ENCODE measurements at places on chromosomes 7 and 10.

DNA sequence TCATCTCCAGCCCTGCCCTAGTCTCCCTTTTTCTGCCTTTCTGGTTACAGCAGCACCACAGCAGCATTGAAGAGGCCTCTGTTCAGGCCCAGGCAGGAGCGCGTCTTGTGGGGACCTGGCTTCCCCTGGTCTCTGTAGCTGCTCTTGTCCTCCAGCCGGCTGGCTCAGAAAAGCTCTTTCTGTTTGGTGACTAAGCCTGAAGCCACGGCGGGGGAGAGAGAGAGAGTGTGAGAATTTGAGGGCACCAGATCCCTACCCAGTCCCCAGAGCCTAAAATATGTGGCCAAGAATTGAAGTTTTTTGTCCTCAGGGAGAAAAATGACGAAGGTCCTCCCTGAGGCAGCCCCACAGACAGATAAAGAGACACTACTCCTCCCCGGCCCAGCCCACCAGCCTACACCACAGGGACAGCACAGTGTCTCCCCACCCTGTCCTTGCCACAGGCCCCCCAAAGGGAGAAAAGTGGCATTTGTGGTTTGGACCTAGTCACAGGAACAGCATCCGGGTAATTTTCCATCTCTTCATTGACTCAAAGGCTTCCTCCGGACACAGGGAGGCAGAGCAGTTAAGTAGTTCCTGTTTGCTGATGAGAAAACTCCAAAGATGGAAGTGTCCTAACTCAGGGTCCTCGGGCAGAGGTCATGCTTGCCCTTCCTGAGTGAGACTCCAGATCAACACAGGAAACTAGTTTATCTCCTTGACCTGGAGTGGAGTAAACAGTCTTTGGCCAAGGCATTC lies 13.3 kb upstream of the FAM180A start:
- no peak for DNase-seq

- no peak for DNase-seq
Measured at GRCh38 chr7:37707754-37708485, 24.4 kb downstream of the GPR141 start.

GRCh38 chr7:67589183-67589582 lies 592.5 kb downstream of the TYW1 start:
- no peak for DNase-seq

- DNase-seq = no peak
Measured at GRCh38 chr10:89556600-89556999, 21.2 kb upstream of the SLC16A12 start.

DNA sequence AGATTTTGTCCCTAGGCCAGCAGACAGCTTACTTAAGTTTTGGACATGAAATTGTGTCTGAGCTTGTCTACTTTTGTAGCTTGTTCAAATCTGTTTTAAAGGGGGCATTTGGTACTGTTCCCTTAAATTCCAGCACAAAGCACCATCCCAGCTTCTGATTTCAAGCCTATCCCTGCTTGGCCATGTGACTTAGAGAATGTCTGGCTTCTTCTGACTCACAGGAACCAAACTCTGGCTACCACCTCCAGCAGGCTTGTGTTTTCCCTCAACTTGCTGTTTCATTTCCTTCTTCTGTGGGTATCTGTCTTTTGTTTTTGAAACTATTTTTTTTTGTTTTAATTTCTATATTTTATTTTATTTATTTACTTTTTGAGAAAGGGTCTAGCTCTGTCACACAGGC lies 97.9 kb upstream of the FZD8 start:
- no peak for DNase-seq

- no peak for DNase-seq
Measured at GRCh38 chr10:77889277-77889903, 37.2 kb downstream of the DLG5 start.

DNA sequence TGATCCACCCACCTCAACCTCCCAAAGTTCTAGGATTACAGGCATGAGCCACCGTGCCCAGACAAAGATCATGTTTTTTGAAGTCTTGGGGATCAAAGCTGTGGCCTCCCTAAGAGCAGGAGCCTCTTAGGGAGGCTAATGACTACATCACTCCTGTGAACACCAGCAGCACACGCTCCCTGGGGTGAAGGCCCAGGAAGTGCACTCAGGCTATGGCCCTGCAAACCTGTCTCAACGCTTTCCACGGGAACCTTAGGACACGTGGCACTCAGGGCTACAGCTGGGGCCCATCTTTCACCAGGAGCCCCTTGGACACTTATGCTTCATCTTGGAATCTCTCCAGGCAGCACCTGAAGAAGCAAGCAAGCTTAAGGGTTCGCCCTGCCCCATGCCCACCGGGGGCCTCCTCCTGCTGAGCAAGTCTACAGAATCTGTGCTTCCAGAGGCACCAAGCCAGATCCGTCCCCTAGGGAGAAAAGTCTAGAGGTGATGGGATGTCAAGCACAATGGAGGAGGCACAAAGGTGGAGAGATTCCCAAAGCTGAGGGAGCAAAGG lies 18.4 kb downstream of the VSTM4 start:
- DNase-seq = no peak

DNA sequence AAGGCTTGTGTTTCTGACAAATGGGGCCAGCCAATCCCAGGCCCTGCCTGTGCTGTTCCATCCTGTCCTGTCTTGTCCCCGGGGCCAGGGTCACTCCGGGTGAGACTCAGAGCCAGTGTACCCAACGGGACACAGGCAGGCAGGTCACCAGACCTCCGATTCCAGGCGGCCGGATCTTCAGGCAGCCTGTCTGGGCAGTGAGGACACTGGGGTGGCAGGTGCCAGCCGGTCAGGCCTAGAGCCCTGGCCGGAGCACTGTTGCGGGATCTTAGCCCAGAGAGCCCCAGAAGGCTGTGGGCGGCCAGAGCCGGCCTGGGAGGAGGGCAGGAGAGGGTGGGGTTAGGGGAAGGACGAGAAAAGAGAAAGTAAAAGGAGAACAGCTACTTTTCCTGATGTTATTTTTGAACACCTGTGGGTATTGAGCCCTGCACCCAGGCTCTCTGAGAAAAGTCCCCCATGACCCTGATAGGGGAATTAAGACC lies 134.3 kb upstream of the TNRC18 start:
- DNase-seq = no peak

DNA sequence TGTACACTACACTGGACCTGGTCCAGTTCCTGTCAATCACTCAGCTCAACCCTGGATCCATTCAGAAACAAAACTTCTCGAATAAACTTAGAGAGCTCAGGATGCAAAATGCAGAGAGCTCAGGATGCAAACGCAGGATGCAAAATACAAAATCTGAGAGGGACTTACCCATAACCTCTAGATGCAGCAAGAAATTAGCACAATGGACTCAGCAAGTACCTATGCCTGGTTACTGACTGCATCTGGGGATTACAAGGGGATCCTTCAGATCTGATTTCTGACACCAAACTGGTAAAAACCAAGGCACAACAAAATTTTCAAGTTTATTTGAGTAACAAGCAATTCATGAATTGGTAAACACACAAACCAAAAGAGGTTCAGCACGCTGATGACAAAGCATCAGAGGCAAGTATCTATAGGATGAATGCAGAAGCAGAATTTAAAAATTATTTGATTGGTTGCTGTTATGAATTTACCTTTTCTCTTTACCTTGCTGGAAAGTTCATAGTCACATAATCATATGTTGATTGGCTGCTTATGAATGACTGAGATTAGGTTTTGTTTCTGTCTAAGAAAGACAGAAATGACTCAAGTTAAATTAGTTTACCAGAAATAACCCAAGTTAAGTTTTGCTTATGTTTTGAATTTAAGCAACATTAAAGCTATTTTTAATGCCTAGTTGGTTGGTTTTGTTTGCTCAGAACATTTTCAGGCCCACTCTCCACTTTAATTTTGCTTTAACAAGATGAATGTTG lies 11.4 kb downstream of the GIMAP6 start:
- no peak for DNase-seq

DNA sequence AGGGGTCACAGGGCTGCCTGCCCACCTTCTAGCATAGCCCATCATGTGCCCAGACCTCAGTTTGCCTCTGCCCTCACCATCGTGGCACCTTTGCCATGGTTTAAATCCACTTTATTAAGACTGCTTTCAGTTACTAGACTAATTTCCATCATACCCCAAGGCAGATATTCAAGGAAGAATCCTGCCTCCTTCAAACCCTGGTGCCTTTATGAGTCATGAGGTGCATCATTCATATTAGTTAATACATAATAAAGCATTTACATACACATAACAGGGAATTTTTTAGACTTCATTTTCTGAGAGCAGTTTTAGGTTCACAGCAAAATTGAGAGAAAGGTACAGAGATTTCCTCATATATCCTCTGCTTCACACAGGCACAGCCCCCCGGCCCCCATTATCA lies 62.8 kb downstream of the CXCL12 start:
- no peak for DNase-seq

GRCh38 chr10:25547382-25547781 lies 372.6 kb downstream of the GPR158 start:
- DNase-seq = no peak

DNA sequence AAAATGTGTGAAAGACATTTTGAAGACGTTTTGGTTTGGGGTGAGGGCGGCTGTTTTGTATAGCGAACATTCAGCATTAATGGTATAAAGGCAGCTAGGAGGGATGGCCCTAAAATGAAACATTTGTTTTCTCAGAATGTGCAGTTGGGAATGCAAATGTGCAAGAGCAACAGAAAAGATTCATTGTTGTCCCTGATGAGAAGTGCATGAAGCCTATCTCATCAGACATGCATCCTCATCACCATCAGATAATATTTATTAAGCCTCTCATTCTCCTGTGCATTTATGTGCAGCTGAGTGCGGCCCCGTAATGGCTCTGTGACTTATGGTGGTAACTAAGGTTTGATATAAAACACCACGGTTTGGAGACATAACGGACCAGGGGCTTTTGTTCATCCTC lies 199.5 kb downstream of the GFRA1 start:
- no peak for DNase-seq

GRCh38 chr10:31769564-31769963 lies 159.1 kb downstream of the ARHGAP12 start:
- no peak for DNase-seq

DNA sequence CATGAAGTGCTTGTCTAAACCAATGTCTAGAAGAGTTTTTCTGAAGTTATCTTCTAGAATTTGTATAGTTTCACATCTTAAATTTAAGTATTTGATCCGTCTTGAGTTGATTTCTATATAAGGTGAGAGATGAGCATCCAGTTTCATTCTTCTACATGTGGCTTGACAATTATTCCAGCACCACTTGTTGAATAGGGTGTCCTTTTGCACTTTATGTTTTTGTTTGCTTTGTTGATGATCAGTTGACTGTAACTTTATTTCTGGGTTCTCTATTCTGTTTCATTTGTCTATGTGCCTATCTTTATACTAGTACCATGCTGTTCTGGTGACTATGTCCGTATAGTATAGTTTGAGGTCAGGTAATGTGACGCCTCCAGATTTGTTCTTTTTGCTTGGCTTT lies 426.6 kb upstream of the CHRM2 start:
- DNase-seq = no peak

DNA sequence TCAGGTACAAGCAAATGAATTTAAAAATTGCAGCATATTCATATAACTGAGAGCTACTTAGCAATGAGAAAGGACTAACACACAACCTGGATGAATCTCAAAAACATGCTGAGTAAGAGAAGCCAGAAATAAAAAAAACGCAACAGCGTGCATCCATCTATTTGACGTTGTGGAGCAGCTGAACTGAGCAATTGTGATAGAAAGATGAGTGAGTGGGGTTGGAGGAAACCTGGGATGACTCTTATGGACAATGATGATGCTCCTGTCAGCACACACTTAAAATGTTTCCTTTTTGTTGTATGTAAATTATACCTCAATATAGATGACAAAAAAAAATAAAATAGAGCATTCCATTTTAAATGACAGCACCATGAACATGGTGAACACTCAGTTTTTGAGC lies 36.0 kb upstream of the AKR1E2 start:
- no peak for DNase-seq

DNA sequence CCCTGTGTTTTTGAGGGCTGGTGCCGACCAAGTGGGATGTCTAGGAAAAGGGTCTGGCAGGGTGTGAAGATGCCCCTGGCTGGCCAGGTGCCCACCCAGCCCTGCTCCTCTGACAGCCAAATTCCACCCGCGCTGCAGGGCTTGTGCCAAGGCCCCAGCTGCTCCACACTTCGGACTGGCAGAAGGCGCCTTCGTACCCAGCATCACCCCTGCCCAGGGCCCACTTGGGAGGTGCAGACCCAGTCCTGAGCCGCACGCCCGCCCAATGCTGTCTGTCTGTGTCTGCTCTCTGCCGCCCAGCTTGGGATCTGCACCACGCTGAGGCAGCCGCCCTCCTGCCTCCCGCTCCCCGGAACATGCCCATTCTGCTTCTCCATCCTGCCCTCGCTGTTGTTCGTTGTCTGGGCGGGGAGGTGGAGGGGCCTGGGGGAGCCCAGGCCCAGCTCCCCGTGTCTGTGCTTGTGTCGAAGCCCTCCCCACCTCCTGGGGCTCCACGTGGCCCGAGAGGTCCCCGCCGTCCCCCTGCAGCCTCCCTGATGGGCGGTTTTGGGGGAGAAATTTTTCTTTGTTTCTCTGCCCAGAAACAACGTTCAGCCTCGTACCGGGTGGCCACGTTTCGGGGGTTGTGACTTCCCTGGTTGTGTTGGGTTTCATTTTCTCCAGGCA lies 36.9 kb upstream of the PPIF start:
- DNase-seq = no peak

DNA sequence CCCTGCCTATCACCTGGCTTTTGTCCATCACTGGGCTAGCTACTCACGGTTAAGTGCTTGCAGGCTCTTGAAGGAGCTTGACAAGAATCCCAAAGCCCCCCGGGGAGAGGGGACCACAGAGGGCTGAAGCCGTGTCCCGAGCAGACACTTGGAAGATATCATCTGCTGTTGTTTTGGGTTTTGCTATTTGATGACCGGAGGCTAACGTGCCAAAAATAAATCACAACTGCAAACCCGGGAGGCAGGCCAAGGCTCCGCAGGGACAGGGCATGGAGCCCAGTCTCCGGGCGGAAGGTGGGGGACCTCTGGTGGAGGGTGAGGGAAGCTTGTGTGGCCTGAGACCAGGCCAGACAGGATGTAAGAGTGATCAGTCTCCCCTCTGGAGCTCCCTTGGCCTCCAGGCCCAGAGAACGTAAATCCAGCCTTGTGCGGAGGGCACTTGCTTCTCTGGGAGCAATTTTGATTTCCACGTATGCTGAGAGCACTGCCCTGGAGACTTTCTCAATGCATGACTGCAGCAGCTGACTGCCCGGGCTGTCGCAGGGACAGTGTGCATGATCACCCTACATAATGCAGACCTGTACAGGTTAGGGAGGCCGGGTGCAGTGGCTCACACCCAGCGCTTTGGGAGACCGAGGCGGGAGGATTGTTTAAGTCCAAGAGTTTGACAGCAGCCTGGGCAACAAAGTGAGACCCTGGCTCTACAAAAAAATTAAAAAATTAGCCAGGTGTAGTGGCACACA lies at the start of gene PHKG1:
Gene PHKG1, minus strand, starts transcription at position 164 of the 743 bp plus-strand sequence. CDS start 4,011 bp downstream, outside the sequence.
- DNase-seq = no peak

DNA sequence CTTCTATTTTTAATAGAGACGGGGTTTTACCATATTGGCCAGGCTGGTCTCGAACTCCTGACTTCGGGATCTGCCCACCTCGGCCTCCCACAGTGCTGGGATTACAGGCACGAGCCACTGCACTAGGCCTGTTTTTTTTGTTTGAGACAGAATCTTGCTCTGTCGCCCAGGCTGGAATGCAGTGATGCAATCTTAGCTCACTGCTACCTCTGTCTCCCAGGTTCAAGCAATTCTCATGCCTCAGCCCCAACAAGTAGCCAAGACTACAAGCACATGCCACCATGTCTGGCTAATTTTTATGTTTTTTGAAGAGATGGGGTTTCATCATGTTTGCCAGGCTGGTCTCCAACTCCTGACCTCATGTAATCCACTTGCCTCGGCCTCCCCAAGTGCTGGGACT lies 73.7 kb downstream of the TYW1B start:
- no peak for DNase-seq

GRCh38 chr7:89928451-89928850 lies 225.8 kb upstream of the STEAP1 start:
- DNase-seq = no peak

GRCh38 chr10:89367529-89367928 lies 10.3 kb upstream of the IFIT1B start:
- DNase-seq = no peak
